ENCODE measurements at places on chromosomes 11 and 22. TPM values are rescaled to one million over a fixed set of nuclear protein-coding genes. Genes with fewer than 3 reads are reported as not detected.

The APOL4 gene
- 5.7 TPM for total RNA-seq

The GGTLC2 gene
- not detected for total RNA-seq

- peaks cover 2% of the 10 kb centered on the region for H3K27me3 ChIP-seq
- H3K36me3 ChIP-seq: no peaks in the 10 kb centered on the region
- no peak overlapping the region for H3K4me3 ChIP-seq
Observed at GRCh38 chr11:109196016-109196415, 226.0 kb upstream of the C11orf87 start.

DNA sequence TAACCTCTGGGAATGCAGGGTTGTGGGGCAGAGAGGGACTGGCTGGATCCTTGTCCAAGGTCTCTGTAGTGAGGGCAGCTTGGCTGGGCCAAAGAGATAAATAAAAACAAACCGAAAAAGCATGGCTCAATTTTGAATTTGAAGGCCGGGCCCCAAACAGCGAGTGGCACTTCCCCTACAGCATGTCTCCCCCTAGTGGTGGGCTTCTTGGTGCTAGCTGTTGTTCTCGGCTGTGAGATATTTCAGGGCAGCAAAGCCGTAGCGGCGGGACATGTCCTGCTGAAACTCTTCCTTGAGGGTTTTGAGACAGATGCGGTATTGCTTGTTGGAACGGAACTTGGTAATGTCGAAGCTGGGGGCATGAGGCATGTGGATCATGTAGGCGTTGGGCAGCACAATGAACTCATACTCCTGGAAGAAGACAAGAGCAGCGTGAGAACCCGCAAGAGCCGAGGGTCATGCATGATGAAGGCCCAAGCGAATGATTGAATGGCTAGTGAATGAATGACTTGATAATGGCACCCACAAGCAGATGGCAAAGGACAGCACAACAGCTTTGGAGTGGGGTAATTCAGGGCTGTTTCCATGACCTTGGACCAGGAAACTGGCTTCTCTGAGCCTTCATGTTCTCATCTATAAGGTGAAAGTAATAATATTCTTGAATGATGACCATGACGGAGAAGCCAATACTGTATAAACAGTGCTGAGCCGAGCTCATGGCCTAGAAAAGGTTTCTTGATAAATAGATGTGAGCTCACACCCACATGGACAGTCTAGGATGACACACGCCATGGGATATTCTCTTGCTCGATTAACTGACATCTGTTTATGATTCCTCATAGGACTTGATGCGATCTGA, 216.3 kb upstream of the SYN3 start:
- DNase-seq: no peak
- H3K27ac ChIP-seq: no peak overlapping the region
- H3K4me3 ChIP-seq: no peak overlapping the region
- no peaks in the 10 kb centered on the region for H3K4me1 ChIP-seq

Measured in activated naive CD8-positive, alpha-beta T cell treated with anti-CD3 and anti-CD28 coated beads, Interleukin-2, amount 10 ng/mL, durations not matched to agents 7 days and 5 days (primary cell).